Kasumi-1 (cell line): ENCODE measurements at places on chromosomes 3 and 15.
A peak's percentile ranks its signal among the peaks of the same experiment; 100 is the strongest.

DNA sequence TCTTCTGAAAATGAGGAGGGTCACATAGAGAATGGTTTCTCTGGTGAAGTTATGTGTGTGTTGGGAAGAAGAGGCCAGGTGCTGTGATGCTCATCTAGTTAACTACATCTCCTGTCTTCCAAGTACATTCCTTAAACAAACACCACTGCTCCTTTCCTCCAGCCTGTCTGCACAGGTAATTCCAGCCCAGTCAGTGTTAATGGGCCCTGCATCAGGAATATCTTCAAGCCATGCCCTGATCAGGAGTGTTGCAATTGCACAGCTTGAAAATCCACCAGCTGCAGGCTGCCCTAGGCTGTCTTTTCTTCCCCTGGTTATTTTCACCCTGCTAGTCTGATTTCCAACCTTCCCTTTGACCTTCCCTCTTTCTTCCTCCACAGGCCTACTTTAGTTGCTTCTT, 41.9 kb upstream of the LMOD3 start:
- no peak for DNase-seq

DNA sequence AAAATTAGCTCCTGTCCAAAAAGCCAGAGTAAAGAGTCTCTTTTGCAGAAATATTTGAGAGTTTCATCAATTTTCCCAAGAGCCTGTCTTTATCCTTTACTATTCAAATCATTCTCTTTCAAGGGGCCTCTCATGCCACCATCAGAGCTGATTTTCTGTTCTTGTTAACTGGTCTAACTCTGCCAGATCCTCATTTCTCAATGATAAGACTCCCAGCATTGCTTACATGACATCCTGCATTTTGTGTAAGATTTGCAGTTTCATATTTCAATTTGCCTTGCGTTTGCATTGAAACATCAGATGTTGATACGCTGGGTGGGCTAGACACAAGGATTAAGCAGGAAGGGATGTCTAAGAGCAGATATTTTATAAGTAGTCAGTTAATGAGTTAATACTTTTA, 228.7 kb downstream of the TBL1XR1 start:
- no peak for DNase-seq

- DNase-seq = no peak
Measured at GRCh38 chr15:84755736-84756527, 7.5 kb downstream of the ZNF592 start.

DNA sequence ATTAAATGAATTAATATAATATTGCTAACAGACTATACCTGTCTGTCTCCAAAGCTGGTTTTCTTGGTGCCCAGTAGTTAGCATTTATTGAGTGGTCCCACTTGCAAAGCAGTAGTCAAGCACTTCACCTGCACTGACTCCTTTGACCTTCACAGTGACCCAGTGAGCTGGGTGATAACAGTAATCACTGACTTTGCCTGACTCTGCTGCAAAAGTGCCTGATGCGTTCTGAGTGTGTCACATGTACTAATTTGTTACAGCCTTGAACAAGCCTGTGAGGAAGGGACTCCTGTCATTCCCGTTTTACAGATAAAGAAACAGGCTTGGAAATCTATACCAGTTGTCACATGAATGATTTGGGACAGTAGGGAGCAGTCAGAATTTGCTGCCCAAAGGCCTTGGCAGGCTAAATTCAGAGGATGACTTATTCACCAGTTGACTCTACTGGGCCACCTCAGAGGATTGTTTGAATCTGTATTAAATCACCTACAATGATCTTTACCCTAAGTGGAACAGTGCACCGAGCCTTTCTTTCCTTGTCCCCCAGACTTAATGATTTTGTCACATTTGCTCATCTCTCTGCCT, 116.6 kb upstream of the PLXNA1 start:
- DNase-seq = no peak

DNA sequence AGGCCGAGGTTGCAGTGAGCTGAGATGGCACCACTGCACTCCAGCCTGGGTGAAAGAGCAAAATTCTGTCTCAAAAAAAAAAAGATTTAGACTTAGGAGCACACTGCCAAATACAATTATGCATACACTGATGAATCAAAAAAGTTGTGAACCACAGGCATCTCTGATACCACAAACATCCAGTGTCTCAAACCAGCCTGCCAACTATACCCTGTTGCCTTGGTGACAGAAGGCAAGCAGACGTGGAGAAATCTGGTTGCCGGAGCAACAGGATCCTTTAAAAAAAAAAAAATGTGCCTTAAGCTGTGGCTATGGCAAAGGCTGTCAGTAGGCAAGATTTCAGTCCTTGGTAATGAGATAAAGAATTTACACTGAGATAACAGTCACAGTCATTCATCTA, 202.3 kb downstream of the NEK10 start:
- no peak for DNase-seq

- DNase-seq = no peak
Measured at GRCh38 chr3:169948559-169949448, 17.8 kb upstream of the SEC62 start.

DNA sequence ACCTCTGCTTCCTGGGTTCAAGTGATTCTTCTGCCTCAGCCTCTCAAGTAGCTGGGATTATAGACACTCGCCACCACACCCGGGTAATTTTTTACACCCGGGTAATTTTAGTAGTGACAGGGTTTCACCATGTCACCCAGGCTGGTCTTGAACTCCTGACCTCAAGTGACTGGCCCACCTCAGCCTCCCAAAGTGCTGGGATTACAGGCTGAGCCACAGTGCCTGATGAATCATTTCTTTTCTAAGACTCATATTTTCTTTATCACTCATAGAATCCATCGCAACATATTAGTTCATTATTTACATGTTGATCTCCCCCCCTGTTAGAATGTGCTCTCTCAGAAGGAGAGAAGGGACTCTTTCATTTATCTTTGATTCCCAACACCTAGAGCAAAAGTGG, 109.5 kb upstream of the PTPRG start:
- no peak for DNase-seq

GRCh38 chr3:133459400-133459799, 59.5 kb downstream of the BFSP2 start:
- DNase-seq = no peak

- no peak for DNase-seq
Measured at GRCh38 chr3:161295325-161295724, 74.2 kb downstream of the NMD3 start.

GRCh38 chr3:76400141-76400540, 614.8 kb upstream of the ZNF717 start:
- no peak for DNase-seq

DNA sequence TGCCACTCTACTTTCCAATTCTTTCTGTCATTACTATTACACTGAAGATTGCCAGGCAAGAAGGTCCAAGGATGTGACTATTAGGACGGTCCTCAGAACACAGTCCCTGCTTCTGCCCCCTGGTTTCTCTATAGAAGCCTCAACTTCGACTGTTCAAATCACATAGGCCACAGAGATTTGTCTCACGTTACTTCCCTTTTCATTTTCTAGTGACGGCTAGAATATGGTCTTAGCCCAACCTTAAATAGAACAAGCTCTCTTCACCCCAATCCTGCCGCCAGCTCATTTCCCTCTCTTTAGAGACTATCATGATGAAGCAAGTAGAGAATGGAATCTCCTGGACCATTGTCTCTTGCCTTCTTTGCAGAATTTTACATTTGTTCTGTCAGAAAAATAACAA, 84.9 kb downstream of the TIGIT start:
- no peak for DNase-seq

GRCh38 chr3:78820542-78820941, 947.3 kb downstream of the ROBO1 start:
- DNase-seq = no peak

DNA sequence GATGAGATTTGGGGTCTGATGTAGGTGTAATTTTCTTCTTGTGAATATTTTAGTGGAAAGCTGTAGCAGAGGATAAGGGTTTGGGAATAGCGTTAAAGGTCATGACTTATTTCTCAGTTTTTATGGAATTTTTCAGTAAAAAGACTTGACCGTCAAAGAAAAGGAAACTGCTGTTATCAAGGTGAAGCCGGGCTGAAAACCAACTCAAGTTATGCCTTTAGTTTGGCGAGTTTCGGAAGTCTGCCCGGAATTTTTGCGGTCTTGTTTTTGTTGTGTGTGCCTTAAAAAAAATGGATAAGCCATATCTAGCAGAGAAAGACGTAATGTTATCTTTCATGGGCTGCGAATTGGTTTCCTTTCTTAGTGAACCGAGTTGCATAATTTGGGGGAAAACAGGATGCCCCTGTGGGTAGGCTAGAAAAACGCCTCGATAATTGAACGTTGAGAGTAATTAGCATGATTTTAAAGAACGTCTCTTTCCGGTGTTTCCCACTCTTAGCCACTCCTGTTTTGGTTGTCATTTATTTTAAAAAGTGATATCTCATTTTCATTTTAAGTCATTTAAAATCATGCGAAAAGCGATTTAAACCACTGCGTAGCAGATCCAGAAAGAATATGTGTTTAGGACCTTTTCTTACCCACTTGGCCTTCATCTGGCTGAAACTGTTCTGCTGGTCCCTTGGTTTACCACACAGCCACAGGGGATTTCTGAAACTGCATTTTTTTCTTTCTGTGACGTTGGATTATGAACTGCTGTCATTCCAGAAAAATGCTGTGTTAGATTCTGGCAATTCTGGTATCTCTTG, 1.1 kb downstream of the NFKBIZ start:
- DNase-seq = peak; percentile 58

DNA sequence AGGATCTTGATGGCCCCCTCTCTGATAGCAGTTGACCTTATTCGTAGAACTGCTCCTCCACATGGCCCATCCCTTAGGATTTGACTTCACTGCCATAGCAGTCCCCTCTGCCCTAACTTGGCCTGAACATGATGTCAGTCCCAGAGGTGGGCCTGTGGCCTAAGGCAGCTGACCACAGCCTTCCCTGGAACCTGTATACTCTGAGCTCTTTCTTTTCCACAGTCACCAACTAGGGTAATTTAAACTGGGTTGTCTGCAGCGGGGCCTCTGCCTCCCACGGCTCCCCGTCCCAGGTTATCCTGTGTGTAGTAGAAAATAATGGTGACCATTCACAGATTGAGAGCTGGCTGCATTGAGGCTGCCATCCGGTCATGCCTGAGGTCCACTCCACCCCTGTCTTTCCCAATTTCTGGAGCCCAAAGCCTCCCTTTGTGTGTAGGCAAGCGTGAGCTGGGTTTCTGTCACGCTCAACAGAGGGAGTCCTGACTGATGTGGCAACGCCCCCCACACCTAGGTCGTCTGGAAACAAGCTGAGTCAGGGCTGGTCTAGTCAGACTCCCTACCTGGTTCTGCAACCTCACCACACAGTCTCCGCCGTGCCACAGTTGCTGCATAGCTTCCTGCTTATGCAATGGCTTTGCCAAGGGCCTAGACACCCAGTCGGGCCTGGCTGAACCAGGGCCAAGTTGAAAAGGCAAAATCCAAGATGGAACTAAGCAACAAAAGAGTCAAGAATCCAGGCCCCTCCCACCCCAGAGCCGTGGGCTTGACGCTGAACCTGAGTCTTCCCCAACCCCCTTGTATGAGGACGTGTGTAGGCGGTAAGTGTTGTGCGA, 284.5 kb downstream of the XXYLT1 start:
- DNase-seq = peak; percentile 13

DNA sequence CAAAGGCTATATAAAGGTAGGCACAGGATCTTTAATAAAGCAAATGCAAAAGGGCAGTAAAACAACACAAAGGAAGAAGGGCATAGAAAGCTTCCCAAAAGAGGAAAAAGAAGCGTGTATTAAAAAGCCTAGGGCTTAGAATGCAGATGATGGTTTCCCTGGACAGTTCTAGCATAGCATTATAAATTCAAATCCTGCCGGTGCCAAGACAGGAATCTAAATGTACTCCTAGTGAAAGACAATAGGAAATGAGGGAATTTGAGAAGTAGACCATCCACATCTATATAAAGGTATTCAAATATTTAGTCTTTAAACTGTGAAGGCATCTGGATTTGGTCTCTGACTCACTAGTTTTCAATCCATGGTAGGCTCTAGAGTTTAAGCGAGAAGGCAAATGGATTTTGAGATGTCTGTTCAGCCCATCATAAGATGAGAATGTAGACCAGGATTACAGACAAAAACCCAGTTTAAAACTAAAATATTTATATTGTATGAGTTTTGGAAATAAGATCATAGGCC, 431.8 kb downstream of the TBL1XR1 start:
- DNase-seq = no peak

- DNase-seq = no peak
Measured at GRCh38 chr15:26182441-26182840, 319.3 kb upstream of the ATP10A start.
